Right cardiac atrium (tissue), 5 donors: ENCODE measurements at places on chromosomes 12 and 14. TPM values are rescaled to one million over a fixed set of nuclear protein-coding genes. Genes with fewer than 3 reads are reported as not detected.

DNA sequence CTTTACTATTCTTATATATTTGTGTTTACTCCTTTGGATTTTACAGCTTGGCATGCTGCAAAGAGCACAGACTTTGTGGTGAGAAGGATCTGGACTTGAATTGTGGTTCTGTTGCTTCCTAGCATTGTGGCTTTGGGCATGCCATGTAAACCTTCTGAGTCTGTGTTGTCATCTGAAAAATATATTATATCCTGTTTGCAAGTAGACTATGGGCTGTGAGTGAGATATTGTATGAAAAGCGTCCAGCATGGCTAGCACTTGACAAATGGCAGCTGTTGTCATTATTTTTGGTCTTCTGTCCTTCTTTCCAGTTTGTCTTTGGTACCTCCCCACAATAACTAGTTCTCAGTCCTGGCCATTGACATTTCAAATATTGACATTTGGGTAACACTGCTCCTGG is 61.8 kb upstream of the DACT1 start:
- no peak for DNase-seq

GRCh38 chr14:81269100-81269978 is 48.6 kb upstream of the GTF2A1 start:
- DNase-seq: no peak

DNA sequence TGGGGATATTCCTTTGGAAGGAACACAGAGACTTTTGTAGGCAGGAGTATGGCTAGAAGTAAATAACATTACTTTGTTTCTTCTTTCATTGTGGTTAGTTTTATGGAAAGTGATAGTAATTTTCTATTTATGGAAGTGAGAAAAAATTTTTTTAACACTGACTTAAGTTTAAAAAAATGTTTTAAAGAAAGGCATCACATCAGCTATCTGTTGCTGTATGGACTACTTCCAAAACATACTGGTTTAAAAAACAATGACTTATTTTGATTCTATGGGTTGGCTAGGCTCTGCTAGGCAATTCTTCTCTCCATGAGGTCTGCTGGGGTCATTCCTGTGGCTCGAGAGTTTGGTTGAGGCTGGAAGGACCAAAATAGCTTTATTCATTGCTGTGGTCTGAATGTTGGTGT is 31.7 kb upstream of the SLC38A2 start:
- DNase-seq: no peak

DNA sequence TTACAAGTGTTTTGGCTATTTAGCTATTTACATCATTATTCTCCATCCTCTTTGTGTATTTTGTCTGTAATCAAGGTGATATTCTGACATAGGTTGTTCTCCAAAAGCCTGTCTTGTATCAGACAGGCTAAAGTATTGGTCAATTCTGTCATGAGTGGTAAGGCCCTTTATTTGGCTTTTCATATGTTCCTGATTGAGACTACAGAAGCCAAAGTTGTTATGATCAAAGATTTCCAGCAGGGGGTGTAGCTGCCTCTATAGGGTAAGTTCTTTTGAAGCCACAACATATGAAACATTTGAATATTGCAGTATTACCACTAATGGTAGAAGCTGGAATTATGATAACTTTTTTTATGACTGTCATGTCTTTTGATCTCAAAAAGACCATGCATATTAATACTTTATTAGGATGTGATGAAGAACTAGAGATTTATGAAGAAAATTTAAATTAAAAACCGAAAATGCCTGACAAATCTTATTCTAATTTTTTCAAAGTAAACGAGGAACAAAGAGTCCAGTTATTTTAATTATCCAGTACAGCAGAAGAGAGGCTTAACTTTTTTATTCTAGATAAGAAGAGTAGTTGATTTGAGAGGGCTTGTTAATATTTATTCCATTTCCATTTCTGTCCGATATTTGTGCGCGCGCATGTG is 3.4 kb upstream of the ARHGAP5 start:
- DNase-seq: no peak

LRRC43 gene
- total RNA-seq: 3.1 TPM

SNRPF gene
- 10.2 TPM for total RNA-seq

- no peak for DNase-seq
Measured at GRCh38 chr14:32618991-32619390, 289.9 kb downstream of the AKAP6 start.

GPR68 gene
- total RNA-seq: 0.79 TPM
